Subcutaneous preadipocyte (primary cell): ENCODE measurements at places on chromosomes 1 and 21. TPM values are rescaled to one million over a fixed set of nuclear protein-coding genes. Genes with fewer than 3 reads are reported as not detected.

Gene GSTM1
- 13.7 and 16.2 TPM in 2 replicates for total RNA-seq

Gene MPZ
- 1.8 and 2.9 TPM in 2 replicates for total RNA-seq

Gene SLC30A10
- not detected in 2 replicates for total RNA-seq

Gene TRIM67
- total RNA-seq, result under 0.01 TPM in 1 of 2 replicates, not detected in the other

Gene UBE2U
- not detected in 2 replicates for total RNA-seq

Gene WDR64
- total RNA-seq, result not detected in 2 replicates

Gene LRRC8B
- total RNA-seq, result 10.7 and 10.8 TPM in 2 replicates

Gene CHI3L2
- 6.2 TPM in 1 of 2 replicates, not detected in the other for total RNA-seq

Gene C1orf87
- total RNA-seq, result not detected in 2 replicates

Gene OR10J1
- not detected in 2 replicates for total RNA-seq

Gene HPDL
- total RNA-seq, result 3.7 and 4.7 TPM in 2 replicates

Gene ENAH
- 54.0 and 70.0 TPM in 2 replicates for total RNA-seq

Gene TNFRSF1B
- total RNA-seq, result 16.5 and 21.7 TPM in 2 replicates

Gene HSPA6
- total RNA-seq, result under 0.01 and 0.20 TPM in 2 replicates

Gene C1orf53
- 3.9 and 5.5 TPM in 2 replicates for total RNA-seq

Gene TNN
- total RNA-seq, result not detected in 2 replicates

Gene CYP4A11
- total RNA-seq, result not detected in 2 replicates

Gene IL22RA1
- total RNA-seq, result 0.37 TPM in 1 of 2 replicates, not detected in the other

Gene ARHGAP30
- total RNA-seq, result not detected in 2 replicates

Gene KCNC4
- 1.1 and 1.4 TPM in 2 replicates for total RNA-seq

Gene SPRR2G
- not detected in 2 replicates for total RNA-seq

Gene ANGPTL3
- under 0.01 TPM in 1 of 2 replicates, not detected in the other for total RNA-seq

Gene FCGR2B
- not detected in 2 replicates for total RNA-seq

Gene SORT1
- 1.1 and 1.2 TPM in 2 replicates for total RNA-seq

Gene HJV
- total RNA-seq, result not detected in 2 replicates

Gene C21orf58
- total RNA-seq, result 5.9 and 10.9 TPM in 2 replicates

Gene KIF21B
- total RNA-seq, result under 0.01 TPM in 2 replicates
